ENCODE measurements at places on chromosomes 2 and 18. TPM values are rescaled to one million over a fixed set of nuclear protein-coding genes. Genes with fewer than 3 reads are reported as not detected.
A peak's percentile ranks its signal among the peaks of the same experiment; 100 is the strongest.

The SATB2 gene
- 5.8 TPM for total RNA-seq

The G6PC2 gene
- total RNA-seq: not detected

The NT5DC4 gene
- not detected for total RNA-seq

The CYP27A1 gene
- total RNA-seq: 263 TPM

The SCN9A gene
- total RNA-seq: 2.2 TPM

The SLC38A11 gene
- total RNA-seq: 2.2 TPM

The C2orf49 gene
- total RNA-seq: 5.2 TPM

The HRH4 gene
- 0.15 TPM for total RNA-seq

The TRPM8 gene
- 66.5 TPM for total RNA-seq

The MLPH gene
- 55.0 TPM for total RNA-seq

The ENOSF1 gene
- total RNA-seq: 77.4 TPM

The AKAIN1 gene
- total RNA-seq: 0.88 TPM

The COPS8 gene
- total RNA-seq: 14.3 TPM

The RESP18 gene
- not detected for total RNA-seq

The GAL3ST2 gene
- total RNA-seq: 0.55 TPM

The GLI2 gene
- 0.30 TPM for total RNA-seq

The HOXD1 gene
- total RNA-seq: not detected

The C1QL2 gene
- not detected for total RNA-seq

The ABCG8 gene
- 121 TPM for total RNA-seq

The NPPC gene
- total RNA-seq: not detected

The METTL5 gene
- 15.2 TPM for total RNA-seq

The CHRND gene
- total RNA-seq: not detected

The MARCHF4 gene
- total RNA-seq: not detected

DNA sequence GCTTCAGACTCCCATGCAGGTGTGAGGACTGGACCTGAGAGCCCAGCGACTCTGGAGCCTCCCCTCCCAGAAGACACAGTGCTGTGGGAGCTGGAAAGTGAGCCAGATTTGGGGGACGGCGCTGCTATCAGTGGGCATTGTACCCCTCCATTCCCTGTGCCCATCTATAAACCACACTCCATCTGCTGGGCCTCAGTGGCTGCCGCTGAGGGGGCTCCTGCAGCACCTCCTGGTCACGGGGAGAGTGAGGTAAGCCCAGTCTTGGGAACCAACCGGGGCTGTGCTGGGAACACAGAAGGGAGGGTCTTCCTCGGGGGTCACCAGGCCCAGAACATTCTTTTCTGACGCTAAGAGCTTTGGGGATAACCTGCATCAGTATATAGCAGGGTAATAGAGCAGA lies 9.5 kb downstream of the PSD4 start:
- DNase-seq: no peak

GRCh38 chr18:22447792-22448191 lies 30.1 kb upstream of the CTAGE1 start:
- no peak for DNase-seq

DNA sequence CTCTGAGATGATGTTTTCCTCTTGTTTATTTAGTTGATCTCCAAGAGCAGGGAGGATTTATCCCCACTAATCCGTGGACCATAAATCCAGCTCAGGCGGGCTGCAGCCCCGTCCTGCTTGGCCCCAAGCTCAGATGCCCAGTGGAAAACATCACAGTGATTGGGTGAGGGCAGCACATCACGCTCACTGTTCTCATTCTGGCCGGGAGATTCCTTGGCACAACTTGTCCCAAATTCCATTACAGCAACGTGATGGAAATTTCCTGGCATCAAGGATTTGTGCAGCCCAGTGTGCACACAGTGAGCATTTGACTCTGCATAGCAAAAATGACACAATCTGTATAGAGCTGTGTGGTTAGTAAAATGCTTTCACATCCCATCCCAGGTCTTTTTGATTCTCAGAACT lies 96.8 kb downstream of the VAPA start:
- peak; percentile 46 for DNase-seq

- DNase-seq: no peak
Observed at GRCh38 chr2:639703-640102, 37.5 kb downstream of the TMEM18 start.

GRCh38 chr2:29662861-29663260 lies 258.5 kb downstream of the ALK start:
- no peak for DNase-seq

- peak; percentile 15 for DNase-seq
Observed at GRCh38 chr18:8401606-8402005, 207.6 kb upstream of the RAB12 start.

- no peak for DNase-seq
Observed at GRCh38 chr18:79048245-79048632, 21.0 kb upstream of the ATP9B start.

- no peak for DNase-seq
Observed at GRCh38 chr2:150735894-150736498, 248.5 kb upstream of the RND3 start.

DNA sequence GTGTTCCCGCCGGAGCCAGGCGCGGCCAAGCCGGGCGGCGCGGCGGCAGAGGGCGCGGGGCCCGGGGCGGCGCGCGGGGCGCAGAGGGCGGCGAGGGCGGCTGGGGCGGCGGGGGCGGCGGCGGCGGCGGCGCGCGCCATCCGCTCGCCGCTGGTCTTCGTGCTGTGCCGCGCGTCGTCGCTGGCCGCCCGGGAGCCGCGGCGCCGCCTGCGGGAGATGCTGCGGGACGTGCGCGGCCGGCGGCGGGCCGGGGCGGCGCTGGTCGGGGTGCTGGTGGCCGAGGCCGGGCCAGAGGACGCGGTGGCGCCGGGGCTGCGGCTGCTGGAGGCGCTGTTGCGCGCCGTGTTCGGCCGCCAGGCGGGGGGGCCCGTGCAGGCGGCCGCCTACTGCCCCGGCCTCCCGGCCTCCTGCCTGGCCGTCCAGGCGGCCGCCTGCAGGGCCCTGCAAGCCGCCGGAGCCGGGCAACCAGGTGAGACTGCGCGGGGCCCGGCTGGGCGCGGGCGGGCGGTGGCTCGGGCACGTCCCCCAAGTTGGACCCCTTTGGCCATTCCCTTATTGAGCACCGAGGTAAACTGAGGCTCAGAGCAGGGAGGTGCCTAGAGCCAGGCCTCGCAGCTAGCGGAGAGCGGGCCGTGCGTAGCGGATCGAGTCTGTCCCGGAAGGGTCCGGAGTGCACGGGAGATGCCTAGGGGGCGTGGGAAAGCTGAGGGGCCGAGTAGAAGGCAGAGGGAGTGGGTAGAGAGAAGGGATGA lies 584 bp downstream of the C2orf72 start:
- DNase-seq: peak; percentile 55

- DNase-seq: no peak
Observed at GRCh38 chr18:62196980-62197379, 9.9 kb downstream of the RELCH start.

DNA sequence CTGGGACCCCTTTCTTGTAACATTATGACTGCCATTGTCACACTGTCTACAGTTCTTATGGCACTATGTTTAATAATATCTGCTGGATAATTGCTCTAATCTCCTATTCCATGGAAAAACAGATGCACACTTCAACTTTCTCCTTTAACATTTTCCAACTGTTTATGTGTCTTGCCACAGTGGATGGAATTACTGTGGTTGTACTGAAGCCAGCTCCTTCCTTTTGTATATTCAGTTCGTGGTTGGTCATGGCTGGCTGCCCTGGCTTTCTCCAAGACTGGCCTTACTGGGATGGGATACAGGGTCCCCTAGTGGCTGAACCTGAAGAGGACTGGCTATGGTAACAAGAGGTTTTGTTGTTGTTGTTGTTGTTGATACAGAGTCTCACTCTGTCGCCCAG lies 113.9 kb downstream of the SS18 start:
- DNase-seq: no peak

DNA sequence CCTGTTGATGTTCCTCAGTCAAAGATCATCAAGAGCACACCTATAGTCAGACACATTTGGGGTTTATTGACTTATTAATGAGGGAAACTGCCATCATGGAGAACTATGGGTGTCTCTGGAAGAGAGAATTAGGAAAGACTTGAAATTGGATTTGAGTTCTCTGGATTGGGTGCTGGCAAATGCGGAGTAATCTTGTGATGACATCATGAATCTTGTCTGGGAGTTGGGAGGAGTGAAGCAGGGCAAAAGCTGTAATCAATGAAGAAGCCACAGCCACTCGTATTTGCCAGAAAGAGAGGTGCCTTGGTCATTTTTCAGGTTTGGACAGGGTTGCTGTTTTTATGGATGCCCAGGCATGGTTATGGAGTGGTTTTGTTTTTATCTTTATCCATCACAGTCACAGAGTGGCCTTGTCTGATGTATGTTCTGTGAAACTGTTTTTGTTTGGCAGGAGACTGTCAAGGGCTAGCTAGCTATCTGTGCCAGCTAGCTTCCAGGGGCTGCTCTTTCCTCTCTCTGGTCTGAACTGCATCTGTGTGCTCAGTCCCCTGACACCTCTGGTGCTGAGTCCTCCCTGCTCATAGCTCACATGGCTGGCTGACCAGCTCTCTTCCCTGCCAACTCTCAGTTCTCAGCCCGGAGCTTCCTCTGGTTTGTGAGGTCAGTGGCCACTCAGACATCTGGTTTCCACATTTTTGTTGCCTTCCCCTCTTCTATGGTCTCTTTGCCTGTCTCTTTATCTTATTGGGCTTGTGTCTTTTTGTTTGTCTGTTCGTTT lies 193.4 kb upstream of the RMP24 start:
- DNase-seq: no peak

GRCh38 chr2:73990531-73990930 lies 5.8 kb downstream of the TET3 start:
- DNase-seq: no peak

DNA sequence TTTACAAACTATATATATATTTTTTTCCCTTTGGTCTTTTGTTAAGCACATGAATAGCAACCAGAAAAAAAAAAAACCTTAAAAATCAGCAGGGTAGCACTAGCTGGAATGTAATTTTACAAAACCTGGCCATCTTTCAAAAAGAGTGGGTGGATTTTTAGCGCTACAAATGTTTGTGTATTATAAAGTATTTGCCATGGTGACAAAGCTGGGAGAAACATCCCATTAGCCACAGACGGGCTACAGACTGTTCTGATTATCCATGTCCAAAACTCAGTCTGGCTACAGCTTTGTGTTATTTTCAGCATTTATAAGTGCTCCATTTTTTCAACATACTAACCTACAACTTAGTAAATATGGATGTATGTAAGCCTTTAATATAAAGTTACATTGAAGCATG lies 249.5 kb upstream of the TANK start:
- DNase-seq: no peak

GRCh38 chr2:219446101-219446504 lies 11.5 kb downstream of the SPEG start:
- no peak for DNase-seq

DNA sequence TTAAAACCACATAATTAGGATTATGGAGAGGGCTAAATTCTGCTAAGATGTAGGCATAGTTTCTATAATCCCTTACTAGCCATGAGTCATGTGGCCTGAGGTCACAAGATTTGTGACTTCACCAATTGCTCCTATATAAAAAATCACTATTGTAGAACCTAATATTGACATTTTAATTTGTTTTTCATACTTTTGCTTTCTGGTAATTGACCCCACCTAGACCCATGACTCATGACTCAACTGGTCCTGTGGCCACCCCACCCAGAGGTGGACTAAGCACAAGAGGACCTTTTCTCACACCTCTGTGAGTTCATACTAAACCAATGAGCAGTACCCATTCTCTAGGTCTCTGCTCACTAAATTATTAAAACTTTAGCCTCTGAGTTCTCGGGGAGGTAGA lies 1567.5 kb upstream of the LRRTM1 start:
- no peak for DNase-seq

DNA sequence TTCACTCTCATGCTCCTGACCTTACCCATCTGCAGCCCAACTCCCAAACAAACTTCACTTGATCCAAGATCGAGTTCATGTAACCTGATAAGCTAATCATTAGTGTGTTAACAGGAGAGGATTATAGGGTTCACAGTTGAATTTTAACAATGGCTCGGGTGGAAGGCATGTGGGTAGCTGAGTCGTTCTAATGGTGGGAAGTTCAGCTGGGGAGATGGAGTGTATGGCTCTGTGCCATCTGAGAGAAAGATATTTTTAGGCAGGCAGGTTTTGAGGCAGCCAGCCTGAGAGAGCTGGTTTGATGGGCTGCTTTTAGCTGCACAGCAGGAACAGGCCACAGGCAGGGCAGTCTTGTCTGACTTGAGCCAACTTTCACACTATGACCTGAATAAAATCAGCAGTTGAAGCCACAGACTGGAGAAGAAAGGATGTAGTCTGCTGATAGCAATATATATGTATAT lies 17.7 kb upstream of the NFE2L2 start:
- peak; percentile 52 for DNase-seq

- DNase-seq: no peak
Observed at GRCh38 chr2:44104855-44105271, 63.8 kb upstream of the PPM1B start.

DNA sequence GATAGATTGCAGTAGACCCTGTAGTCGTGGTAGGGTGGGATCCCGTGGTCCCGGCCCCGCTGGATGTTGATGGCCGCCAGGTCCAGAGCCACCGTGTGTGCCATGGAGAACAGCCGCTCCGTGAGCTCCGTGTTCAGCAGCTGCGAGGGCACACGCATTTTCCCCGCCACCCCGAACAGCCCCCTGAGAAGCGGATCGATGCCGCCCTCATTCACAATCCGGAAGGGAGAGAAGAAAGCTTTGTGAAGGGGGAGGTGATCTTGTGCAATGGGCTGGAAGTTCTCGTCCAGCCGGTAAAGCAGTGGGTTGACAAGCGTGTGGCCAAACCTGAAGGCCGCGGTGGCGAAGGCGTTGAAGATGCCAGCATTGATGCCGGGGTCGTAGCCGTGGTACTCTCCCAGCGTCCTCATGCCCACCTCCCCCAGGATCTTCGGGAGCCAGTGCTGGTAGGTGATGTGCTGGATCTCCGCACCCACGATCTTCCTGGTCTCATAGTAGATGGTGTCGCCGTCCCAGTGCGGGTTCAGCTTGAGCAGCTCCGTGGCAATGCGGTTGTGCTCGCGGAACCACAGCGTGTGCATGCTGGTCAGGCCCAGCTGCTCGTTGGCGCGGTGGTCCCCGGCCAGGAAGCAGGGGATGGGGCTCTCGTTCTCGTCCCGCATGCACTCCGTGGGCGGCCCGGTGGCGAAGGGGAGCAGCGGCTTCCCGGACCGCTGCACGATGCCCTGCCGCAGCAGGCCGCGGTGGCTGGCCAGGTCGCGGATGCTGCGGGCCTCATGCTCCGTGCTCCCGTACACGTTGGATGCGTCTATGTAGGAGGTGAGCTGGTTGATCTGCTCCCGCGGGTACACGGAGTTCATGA lies 95.8 kb downstream of the PXDN start:
- DNase-seq: no peak

- no peak for DNase-seq
Observed at GRCh38 chr18:26653943-26654615, 105.7 kb upstream of the KCTD1 start.

- peak; percentile 69 for DNase-seq
Observed at GRCh38 chr2:104434318-104434792, 419.6 kb upstream of the POU3F3 start.

DNA sequence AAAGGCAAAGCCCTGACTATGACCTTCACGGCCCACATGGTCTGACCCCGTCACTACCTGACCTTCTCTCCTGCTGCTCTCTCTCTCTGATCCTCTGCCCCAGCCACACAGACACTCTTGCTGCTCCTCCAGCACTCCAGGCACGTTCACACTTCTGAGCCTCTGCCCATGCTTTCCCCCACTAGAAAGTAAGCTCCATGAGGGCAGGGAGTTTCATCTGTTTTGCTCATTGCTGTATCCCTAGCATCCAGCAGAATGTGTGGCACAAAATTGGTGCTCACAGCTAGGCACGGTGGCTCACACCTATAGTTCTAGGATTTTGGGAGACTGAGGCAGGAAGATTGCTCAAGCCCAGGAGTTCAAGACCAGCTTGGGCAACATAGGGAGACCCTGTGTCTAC lies 52.5 kb upstream of the STPG4 start:
- no peak for DNase-seq
